ENCODE measurements at places on chromosomes 4 and X.
A peak's percentile ranks its signal among the peaks of the same experiment; 100 is the strongest.

DNA sequence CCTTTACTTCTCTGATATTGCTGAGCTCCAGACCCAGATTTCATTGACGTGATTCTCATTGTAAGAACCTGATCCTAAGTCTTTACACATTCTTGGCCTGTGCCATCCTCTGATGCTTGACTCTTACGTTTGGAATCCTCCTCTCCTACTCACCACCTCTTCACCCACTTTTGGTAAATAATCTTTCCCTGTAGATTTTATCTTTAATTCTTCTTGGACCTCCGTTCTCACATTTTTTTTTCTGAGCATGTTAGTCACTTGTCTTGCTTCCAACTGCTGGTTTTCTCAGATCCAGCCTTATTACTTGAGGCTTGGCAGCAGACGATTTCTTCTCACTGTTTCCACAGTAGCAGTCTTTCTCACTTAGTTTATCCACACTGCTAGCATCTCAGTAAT, 12.4 kb upstream of the SH3RF1 start:
- no peak for DNase-seq

DNA sequence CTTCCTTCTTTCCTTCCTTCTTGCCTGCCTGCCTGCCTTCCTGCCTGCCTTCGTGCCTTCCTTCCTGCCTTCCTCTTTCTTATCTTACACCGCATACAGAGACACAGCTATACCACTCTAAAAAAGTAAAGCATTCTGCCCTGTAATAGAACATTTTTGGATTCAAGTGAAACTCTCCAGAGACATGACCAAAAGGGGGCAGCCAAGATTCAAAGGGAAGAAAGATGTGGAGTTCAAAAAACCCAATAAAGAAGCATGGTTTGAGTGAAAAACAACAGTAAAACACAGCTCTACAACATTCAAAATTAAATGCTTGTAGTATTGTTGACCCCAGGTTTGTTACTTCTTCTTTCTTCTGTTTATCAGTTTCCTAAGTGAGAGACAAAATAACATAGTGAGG, 914.9 kb upstream of the PCDH7 start:
- DNase-seq, result no peak

DNA sequence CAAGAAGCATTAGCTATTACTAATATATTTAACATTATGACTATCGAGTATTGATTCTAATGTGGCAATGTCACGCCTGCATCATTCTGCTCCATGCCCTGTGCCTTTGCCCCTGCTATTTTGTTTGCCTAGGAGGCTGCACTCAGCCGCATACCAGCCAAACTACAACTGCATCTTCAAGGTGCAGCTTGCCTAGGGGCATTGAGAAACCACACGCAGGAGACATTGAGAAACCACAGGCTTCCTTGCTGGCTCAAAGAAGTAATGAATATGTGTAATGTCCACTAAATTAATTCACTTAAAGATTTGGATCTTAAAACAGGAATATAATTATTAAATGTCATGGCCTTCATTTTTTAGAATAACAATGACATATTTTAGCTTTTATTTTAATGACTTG, 683.6 kb upstream of the TENM3 start:
- DNase-seq, result no peak

- no peak for DNase-seq
These were observed 37.4 kb downstream of the PAK3 start for GRCh38 chrX:111133389-111133788.

GRCh38 chr4:145045180-145045579, 52.8 kb downstream of the ANAPC10 start:
- no peak for DNase-seq

GRCh38 chr4:36325499-36325898, 44.1 kb downstream of the DTHD1 start:
- DNase-seq, result no peak

DNA sequence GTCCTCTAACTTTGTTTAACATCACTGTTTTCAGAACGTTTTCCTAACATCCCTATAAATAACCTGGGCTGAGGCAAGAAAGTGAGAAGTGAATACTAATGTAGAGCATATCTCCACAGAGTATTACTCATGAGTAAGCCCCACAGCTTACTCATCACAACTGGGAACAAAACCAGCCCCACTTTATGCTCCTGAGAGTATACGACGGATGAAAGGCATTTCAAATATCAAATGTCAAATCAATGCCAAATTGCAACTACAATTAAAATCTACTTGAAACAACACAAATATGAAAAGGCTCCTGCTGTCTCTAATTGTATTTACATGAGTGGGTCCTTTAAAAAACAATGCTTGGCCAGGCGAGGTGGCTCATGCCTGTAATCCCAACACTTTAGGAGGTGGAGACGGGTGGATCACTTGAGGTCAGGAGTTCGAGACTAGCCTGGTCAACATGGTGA, 41.2 kb downstream of the SH3RF1 start:
- no peak for DNase-seq

- DNase-seq, result no peak
These were observed 51.7 kb upstream of the C1QTNF7 start for GRCh38 chr4:15376145-15376544.

- DNase-seq, result no peak
These were observed 34.3 kb downstream of the IRF2 start for GRCh38 chr4:184439856-184440594.

DNA sequence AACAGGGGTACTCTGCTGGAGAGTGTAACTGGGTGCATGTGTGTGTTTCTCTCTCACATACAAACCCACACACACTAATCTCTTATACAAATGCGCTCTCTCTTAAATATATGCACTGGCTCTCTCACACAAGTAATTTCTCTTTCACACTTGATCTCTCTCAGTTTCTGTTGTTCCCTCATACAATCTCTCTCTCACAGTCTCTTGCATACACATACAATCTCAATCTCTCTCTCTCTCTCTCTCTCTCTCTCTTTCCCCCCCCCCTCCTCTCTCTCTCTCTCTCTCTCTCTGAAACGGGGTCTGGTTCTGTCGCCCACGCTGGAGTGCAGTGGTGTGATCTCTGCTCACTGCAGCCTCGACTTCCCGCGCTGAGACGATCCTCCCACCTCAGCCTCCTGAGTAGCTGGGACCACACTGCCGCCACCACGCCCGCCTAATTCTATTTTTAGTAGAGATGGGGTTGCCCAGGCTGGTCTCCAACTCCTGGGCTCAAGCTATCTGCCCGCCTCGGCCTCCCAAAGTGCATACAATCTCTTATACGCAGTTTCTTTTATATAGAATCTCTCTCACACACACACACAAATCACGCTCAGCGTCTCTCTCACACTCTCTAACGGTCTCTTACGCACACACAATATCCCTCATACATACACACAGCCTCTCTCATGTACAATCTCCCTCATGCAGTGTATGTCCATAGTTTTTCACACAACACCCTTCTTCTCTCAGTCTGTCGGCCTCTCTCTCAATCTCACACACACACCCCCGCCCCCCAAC, 518 bp upstream of the FAM241A start:
- no peak for DNase-seq

- DNase-seq, result no peak
These were observed 895.5 kb upstream of the EPHA5 start for GRCh38 chr4:66565801-66566200.

GRCh38 chr4:107037199-107037584, 1.1 kb upstream of the DKK2 start:
- DNase-seq, result peak; percentile 19

- no peak for DNase-seq
These were observed 8.2 kb upstream of the PPP2R2C start for GRCh38 chr4:6480534-6481088.

DNA sequence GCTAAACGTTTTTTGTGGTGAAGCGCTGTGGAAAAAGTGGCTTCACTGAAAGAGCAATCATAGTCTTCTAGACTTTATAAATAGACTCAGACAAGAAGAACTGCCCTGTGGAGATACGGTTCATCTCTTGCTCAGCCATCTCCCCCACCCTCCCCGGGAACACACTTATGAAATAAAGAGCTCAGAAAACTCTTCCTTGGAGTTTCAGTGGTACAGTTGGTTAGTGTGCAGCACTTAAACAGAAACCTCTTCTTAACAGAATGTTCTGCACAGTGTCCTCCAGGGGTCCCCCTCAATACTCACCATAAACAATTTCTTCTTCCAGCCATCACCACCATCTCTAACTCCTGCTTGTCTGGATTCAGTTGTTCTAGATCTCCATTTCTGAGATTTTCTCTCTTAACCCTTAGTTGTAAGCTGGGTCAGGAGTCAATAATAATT, 313.0 kb downstream of the ARHGAP10 start:
- DNase-seq, result no peak

DNA sequence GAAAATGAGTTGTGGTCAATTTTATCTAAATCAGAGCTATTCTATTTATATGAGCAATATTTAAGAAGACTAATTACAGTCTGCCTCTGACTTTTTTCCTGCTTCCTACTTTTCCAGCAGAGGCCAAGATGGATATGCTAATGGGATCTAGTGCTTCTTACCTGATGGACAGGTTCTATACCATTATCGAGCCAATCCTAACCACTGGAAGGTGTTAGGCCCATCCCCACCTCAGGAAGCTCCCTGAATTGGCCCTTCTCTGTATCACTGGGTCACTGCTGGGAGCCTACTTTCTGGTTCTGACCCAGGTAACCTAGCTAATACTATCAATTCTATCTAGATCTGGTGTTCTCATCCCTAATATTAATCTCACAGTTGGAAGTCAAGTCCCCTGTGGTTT, 577 bp upstream of the YIPF7 start:
- no peak for DNase-seq

DNA sequence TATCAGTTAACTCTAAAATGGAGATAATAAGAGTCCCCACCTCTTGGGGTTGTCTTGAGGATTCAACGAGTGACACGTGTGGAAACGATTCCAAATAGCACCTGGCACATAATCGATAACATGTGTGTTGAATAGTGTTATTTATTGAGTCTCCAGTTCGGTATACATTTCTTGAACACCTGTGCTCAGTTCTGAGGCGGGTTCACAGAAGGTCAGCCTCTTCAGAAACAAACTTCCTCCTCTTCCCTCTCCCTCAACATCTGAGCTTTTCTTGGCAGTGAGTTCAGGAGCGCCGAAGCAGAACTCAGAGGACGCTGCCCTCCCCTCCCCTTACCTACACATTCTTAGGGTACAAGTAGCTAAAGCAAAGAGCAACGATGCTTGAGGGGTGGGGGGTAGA, 934 bp downstream of the PDHA1 start:
- no peak for DNase-seq

DNA sequence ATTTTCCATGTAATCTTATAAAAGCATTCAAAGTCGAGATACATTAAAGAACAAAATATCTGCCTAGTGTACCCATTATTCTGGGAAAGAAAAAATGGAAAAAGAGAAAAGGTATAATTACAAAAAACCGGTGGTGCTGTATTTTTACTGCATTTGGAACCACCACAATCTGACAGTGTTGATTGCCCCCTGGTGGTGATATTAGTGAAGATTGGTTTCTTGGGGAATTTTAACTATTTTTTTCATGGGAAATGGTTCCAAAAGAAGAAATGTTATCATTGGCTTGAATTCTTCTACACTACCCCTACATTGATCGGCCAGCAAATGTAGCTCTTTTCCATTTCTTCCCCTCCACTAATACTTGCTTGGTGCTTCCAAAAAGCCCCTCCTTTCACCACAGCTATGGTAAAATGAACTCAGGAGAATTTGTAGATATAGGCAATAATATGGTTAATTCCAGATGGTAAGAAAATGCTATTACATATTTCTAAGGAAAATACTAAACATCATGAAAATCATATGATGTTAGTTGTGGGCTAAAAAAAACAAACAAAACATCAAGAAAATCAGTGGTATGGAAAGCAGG, 50.0 kb downstream of the COX18 start:
- peak; percentile 52 for DNase-seq

GRCh38 chr4:64940698-64941097, 531.4 kb upstream of the TECRL start:
- no peak for DNase-seq

GRCh38 chrX:39477762-39478120, 620.0 kb downstream of the BCOR start:
- peak; percentile 16 for DNase-seq

- DNase-seq, result no peak
These were observed 12.7 kb upstream of the SPIN4 start for GRCh38 chrX:63363788-63364187.

GRCh38 chrX:19382555-19383145, 38.9 kb downstream of the PDHA1 start:
- peak; percentile 23 for DNase-seq

- no peak for DNase-seq
These were observed 364.0 kb downstream of the TMA16 start for GRCh38 chr4:163858515-163858914.

- DNase-seq, result no peak
These were observed 231.0 kb upstream of the PCDH10 start for GRCh38 chr4:132918096-132918495.

DNA sequence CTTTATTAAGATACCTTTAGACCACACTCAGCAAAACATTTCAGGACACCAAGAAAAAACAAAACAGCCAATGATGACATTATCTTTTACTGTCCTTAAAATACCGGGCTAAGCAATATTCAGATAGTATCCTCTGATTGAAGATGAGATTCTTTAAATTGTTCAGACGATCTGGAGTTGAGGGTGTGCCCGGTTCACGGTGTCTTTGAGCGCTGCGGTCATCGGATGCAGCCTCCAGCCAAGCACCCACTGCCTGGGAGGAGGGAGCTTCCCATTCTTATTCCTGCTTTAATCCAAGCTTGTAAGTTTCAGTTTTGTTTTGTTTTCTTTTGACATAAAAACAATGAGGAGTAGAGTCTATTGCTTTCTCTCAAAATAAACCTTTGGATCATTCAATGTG, 14.1 kb downstream of the FAM149A start:
- DNase-seq, result no peak

DNA sequence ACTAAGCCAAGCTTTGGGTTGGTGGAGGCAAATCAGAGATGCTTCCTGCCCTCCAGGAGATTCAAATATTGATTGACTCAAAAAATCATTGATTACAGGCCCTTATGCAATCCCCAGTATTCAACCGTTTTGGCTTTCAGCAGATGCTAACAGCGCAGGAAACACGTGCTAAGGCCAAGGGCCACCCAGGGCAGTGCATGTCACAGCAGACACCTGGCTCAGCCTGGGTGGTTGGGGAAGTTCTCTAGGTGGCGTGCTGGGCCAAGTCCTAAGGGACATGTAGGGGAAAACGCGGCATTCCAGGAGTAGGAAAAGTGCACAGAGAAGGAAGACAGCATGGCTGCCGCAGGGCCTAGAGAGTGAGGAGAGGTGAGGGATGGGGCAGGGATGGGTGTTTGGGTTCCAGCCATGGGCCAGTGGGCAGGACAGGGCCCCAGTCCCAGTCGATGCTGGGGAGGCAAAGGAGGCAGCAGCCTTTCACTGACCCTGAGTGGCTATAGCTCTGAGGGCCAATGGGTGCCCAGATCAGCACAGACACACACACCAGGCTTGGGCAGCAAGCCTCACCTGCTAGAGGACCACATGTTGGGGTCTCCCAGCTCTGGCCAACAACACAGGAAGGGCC, 239.1 kb downstream of the EVC2 start:
- no peak for DNase-seq

GRCh38 chrX:11704725-11705495, 39.2 kb upstream of the ARHGAP6 start:
- DNase-seq, result no peak
